ENCODE measurements at places on chromosomes 5 and 9.

DNA sequence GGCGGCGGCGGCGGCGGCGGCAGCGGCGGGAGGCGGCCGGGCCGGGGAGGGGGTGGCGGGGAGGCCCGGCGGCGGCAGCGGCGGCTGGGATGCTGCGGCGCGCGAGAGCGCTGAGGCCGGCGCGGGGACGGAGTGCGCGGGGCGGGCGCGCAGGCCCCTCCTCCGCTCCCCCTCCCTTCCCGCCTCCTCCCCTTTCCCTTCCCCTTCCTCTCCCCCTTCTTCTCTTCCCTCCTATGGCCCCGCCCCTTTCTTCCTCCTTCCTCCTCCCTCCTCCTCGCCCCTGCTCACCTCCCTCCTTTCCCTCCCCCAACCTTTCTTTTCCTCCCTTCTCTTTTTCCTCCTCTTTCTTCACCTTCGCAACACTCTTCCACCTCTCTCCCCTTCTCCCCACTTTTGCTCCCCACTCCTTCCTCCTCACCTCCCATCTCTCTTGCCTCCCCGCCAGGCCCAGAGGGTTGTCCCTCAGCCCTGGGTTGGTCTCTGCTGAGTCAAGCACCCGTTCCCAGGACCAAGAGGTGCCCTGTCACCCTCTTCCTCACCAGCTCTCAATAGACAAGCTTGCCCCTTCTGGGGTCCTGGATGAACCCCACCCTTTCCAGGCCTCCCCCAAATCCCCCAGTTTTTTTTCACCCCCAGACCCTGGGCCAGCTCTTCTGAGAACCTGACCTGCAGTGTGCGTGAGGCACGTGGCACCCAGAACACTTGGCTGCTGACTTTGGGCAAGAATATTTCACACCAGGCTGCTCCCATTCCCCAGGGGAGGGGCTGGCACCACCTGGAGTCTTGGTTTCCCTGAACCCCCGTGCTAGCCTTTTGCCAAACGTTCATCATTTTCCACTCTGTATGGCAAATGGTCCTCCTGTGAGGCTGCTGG is at the start of gene SEMA4D:
Gene SEMA4D (minus strand): TSS at position 136 of the 874 bp plus-strand sequence. CDS start 92,657 bp downstream, outside the sequence.
- DNase-seq = peak; percentile 49

GRCh38 chr5:112795944-112796678 is 58.4 kb downstream of the APC start:
- DNase-seq = no peak

DNA sequence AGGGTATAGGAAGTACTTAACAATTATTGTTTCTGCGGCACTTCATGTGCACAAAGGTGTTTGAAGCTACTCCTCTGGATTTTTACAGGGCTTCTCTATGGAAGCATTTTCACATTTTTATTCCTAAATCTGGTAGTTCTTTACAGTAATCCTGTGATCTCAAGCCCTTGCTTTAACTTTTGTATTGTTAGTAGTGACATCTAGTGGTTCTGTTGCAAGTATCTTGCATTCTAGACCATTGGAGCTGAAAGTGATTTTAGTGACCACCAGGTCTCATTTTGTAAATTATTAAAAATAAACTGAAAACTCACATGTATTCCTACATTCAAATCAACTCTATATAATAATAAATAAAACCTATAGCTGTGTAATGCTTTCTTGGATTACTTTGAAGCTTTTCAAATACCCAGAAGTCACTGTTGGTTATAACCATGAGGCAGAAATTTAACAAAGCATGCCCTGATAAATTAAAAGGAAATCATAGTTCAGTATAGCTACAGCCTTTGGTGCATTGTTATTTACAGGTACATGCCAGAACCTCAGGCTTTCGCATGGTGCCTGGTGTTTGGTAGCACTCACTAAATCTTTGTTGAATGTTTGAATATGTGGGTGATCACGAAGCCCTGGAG is 18.9 kb downstream of the RPS23 start:
- DNase-seq = peak; percentile 24

DNA sequence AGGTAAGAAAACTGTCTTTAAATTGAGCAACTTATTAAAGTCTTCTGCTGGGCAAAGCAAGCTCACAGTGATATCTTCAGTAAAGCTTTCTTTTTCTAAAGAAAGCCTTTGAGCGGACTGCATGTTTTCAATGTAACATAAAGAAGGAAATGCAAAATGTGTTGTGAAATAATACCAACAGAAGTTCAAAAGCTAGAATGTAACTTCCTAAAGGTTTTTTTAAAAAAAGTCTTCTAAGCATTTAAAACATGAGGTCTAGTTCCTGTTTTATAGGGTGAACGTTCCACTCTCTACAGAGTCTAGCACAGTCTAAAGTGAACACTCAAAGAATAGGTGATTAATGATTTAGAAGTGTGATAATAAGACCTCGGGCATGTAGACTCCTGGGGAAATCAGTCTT is 62.9 kb downstream of the DENND1A start:
- DNase-seq = no peak

DNA sequence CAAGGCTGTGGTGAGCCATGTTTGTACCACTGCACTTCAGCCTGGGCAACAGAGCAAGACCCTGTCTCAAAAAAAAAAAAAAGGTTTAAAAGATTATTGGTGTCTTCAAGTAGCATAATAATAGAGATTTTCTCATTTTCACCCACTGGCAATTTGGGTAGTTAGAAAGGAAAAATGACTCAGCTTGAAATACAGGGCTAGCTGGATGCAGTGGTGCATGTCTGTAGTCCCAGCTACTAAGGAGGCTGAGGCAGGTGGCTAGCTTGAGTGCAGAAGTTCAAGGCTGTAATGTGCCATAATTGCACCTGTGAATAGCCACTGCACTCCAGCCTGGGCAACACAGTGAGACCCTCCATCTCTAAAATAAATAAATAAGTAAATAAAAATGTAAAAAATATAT is 111.1 kb downstream of the ARRDC3 start:
- no peak for DNase-seq

- DNase-seq = no peak
Observed at GRCh38 chr5:175487514-175488222, 9.3 kb downstream of the SFXN1 start.

DNA sequence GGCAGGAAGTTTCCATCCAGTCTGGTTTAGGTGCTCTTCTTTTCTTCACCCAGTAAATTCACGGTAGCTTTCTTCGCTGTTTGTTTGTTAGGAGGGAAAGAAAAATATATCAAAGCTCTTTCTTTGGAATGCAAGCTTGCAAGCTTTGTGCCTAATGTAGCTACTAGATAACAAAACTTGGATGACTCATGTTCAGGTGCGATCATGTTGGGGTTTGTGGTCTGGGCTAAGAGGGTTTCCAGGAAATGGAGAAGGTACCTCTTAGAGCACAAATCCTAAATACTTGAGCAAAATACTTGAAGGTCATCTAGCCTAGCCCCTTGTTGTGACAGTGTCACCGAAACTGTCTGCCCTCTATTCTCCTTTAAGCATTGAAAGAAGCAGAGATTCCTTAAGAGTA is 17.7 kb downstream of the SRP19 start:
- DNase-seq = no peak

DNA sequence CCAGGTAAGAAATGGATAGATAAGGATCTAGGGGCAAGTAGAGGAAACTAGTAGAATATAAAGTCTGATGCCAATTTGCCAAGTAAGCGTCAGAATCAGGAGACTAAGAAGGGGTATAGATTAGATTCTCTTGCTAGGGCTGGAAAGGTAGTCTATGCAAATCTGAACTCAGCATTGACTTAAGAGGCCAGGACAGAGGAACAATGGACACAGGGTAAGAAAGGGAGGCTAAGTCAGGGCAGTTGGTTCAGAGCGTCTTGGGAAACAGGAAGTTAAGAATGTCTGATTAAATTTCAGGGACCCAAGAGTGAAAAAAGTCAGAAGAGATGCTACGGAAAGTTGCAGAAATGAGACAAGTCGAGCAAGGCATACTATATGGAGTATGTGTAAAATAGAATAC is 263.2 kb upstream of the HAPLN1 start:
- no peak for DNase-seq

GRCh38 chr9:130276121-130276520 is 10.6 kb downstream of the HMCN2 start:
- no peak for DNase-seq
